ENCODE measurements at places on chromosomes 7 and 10. TPM values are rescaled to one million over a fixed set of nuclear protein-coding genes. Genes with fewer than 3 reads are reported as not detected.

DOCK1 gene
- 17.7 TPM for total RNA-seq

BLVRA gene
- 40.9 TPM for total RNA-seq

ACTR3C gene
- 7.4 TPM for total RNA-seq

GPR26 gene
- total RNA-seq, result not detected

PAX4 gene
- total RNA-seq, result not detected

ASZ1 gene
- not detected for total RNA-seq

SRRM3 gene
- total RNA-seq, result 25.2 TPM

PDE6C gene
- total RNA-seq, result not detected

FAM170B gene
- not detected for total RNA-seq

ZNF789 gene
- total RNA-seq, result 3.5 TPM

SMO gene
- 8.3 TPM for total RNA-seq

DYDC1 gene
- total RNA-seq, result not detected

GARIN1A gene
- 2.5 TPM for total RNA-seq

ENKUR gene
- total RNA-seq, result not detected

PSTK gene
- 4.8 TPM for total RNA-seq
